ENCODE measurements at places on chromosomes 11 and 22.
A peak's percentile ranks its signal among the peaks of the same experiment; 100 is the strongest.

DNA sequence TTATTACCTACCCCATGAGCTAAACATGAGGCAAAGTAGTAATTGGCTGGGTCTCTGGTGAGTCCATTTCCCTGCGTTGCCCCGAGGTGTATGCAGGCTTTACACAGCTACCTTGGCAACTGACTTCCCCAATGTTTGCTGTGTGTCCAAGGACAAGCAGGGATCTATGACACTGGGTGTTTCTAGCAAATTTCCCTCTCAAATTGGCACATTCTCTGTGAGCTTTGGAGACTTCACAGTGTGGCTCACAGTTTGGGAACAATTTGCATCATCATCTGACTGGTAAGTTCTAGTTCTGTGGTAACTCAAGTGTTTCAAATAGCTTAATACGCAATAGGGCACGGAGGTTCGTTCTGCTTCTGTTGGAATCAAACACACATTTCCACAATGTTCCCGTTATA, 12.5 kb downstream of the NNMT start:
- DNase-seq = no peak

DNA sequence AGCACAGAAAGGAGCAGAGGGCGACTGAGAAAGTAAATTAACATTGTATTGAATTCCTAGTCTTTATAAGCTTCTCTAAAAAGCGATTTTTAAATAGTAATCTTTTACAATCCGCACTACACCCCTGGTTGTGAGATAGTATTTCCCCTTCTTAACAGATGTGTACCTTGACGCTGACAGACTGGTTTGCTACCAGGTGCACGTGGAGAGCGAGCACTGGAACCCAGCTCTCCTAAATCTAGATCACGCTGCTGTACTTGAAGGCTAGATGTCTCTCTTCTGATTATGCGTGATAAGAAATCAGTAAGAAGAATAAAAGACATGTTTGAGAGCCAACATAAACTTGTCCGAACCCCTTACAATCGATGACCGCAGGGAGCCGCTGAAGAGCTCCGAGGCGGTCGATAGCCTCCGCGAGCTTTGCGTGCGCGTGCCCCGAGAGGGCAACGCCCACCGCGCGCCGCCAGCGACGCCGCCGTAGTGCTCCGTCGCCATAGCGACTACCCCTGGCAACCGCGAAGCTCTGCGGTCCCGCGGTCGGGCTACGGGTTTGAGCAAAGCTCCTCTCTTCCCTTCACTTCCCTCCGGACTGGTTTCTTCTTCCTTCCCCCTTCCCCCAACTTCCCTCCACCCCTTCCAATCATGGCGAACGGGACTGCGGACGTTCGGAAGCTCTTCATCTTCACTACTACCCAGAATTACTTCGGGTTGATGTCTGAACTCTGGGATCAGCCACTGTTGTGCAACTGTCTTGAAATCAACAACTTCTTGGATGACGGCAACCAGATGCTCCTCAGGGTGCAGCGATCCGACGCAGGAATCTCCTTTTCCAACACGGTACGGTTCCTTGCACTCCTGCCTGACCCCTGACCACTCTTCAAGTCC, at the start of gene DYNC2H1:
Gene DYNC2H1, plus strand, starts transcription at position 494 of the 885 bp plus-strand sequence. Its CDS starts 149 bp downstream, at position 643.
- DNase-seq = peak; percentile 76

DNA sequence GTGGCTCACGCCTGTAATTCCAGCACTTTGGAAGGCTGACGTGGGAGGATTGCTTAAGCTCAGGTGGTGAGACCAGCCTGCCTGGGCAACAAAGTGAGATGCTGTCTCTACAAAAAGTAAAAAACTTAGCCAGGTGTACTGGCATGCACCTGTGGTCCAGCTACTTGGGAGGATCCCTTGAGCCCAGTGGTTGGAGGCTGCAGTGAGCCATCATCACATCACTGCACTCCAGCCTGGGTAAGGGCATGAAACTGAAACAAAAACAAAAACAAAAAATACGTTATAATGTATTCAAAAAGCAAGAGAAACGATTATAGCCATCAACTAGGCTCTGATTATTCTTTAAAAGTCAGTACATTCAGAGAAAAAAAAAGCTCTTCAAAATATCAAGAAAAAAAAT, 62.5 kb downstream of the TCF20 start:
- no peak for DNase-seq

DNA sequence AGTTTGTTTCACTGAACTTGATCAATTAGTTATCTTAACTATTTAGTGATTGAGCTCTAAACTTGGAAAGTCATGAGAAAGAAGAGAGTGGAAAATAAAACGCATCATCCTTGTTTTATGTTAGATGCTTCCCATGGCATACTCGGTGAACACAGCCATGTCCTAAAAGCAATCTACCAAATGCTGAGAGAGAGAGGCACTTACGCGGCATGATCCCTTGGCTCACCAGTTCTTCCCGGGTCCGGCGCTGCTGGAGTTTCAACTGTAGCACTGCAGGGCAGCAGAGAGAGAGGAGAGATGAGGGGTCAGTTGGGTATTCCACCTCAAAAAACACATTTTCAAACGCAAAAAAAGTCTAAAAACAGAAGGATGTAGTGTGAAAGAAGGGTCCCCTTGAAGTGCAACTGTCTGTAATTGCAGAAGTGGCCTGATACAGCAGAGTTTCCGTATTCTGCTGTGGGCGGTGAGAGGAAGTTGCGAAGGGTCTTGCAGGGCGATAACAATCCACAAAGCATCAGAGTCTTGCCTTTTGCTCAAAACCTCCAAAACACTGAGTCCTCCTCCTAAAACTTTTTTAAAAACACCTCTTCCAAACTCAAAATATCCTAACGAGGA, 92.7 kb downstream of the SGSM3 start:
- peak; percentile 22 for DNase-seq

GRCh38 chr11:120867531-120867930, 156.4 kb upstream of the TBCEL start:
- no peak for DNase-seq
